Breast epithelium (tissue), 4 donors: ENCODE measurements at places on chromosomes 1 and 21.

GRCh38 chr1:205568135-205568468 is 63.6 kb downstream of the CDK18 start:
- no peak for DNase-seq

DNA sequence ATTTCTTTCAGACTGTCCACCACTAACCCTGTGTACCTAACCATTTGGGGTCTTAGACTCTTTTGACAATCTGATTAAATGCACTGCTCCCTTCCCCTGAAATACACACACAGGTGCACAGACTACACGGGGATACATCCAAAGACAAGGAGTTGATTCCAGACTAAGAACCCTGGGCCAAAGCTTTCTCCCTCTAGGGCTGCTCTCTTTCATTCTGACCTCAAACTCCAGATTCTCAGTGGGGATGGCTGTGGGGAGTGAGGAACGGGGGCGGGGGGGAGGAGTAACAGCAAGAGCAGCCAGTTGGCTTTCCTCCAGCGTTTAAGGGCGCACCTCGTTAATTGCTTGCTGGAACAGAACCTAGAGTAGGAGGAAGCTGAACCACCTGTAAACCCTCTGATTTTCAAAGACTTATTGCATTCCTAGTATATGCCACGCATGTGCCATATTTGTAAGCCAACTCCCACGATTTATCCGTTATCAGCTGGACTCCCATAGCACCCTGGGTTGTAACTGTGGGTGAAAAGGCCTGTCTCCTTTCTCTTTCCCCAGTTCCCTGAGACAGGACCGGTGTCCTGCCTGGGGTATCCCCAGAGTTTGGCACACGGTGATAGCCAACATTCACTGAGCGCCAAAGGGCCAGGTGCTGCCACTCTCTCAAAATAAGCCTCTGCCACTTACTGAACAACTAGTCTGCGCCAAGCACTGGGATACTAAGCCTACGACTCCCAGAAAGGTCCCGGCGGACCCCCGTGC is 920 bp downstream of the MTHFR start:
- DNase-seq: no peak

DNA sequence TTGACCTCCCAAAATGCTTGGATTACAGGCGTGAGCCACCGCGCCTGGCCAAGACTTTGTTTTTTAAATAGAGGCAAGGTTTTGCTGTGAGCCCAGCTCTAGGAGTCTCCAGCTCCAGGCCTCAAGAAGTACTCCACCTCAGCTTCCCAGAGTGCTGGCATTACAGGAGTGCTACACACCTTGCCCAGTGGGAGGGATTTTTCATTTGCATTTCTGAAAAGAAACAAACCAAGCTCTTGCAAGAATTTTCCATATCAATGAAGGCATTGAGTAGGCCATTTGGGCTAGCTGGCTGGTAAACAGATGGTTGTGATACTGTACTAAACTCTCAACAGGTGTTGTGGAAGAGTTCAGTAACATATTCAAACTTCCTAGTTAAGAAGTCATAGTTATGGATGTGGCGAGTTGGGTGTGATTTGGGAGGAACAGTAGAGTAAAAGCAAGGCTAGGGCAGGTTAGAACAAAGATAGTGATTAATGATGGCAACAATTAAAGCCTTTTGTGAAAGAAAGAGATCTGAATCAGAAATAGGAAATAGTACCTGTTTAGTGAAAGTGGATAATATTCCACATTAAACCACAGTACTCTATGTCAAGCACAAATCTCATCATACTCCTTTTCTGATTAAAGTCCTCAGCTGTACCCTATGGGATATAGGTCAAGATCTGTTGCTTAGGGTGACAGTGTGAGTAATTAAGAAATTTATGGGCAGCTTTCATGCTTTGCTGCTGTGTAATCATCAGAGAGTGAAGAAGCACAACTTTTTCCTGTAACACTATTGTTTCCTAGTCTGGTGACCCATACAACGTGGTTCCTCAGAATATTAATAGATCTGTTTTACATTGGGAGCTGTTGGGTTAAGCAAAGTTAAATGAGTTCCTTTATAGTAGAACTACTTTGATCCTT is 10.7 kb downstream of the AKIRIN1 start:
- no peak for DNase-seq

DNA sequence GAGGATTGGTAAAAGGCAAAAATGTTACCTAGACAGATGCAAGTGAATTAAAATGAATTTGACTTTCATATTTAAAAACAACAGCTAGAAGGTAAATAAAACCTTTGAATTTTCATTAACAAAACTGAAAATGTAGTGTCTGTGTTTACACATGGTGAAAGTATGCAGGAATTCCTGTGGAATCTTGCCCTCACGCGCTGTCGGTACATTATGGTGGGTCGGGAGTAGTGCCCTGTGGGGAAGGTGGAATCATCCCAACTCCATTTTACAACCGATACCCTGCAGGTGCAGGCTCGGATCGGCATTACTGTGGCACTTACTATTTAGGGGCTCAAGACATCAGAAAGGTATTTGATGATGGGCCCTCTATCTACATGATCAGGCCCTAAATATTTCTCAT is 197.2 kb upstream of the MAP1LC3C start:
- no peak for DNase-seq

- peak; percentile 74 for DNase-seq
Observed at GRCh38 chr1:228697207-228698016, 37.9 kb upstream of the RHOU start.

DNA sequence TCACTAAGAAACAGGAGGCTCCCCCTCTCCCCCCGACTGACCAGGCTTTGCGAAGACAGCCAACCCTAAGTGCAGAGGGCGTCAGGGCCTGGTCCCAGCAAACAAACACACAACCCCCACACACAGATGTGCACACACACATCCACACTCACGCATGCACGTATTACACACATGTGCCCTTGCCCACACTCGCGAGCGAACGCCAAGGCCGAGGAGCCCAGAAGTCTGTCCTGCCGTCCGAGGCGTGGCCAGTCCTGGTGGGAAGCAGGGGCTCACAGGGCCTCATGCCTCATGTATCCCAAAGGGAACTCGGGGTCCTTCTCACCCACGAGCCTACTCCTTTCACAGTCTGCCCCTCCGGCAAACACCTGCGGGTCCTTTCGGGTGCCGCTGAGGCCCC is 2.0 kb downstream of the SDF4 start:
- DNase-seq: no peak

DNA sequence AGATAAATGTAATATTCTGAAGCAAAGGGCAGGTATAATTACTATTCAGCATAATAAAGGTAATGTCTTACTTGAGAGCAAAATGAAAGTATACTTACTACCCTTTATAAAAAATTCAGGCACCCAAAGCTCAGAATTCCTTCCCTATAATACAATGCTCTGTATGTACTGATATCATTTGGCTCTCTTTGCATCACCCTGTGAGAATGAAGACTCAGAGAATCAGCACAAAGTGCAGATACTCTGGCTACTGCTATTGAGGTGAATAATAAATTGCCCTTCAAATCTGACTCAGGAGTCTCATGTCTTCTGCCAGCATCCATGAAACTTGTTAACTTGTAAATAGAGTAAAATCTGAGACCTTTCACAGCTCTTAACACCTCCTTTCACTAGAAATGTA is 108.5 kb upstream of the KCTD3 start:
- no peak for DNase-seq

DNA sequence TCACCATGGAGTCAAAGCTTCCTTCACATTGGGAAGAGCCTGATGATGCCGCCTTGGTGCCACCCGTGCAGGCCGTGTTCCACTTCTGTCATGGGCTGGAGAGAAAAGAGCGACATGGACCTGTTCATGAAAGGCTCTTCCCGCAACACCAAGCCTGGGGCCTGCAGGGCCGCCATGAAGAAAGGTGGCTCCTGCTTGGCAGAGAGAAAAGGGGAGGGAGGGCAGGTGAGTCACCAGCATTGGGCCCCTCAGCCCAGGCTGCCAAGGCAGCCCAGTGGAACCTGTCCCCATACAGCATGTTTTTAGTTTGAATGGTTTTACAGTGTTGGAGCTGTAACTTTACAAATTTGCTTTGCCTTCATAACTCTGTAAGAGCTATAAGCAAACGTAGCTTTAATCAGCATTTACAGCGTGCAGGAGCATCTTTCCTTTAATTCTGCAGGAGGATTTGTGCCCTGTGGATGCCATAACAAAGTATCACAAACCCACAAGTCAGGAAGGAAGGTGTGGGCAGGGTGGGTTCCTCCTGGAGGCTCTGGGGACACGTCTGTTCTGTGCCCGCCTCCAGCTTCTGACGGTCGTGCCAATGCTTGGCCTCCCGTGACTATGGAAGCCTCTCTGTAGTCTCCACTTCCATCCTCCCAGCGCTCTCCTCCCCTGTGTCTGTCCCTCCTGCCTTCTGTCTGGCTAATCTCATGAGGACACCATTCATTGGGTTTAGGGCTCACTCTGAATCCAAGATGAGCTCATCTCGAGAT is 49.1 kb downstream of the RIPK4 start:
- DNase-seq: no peak

DNA sequence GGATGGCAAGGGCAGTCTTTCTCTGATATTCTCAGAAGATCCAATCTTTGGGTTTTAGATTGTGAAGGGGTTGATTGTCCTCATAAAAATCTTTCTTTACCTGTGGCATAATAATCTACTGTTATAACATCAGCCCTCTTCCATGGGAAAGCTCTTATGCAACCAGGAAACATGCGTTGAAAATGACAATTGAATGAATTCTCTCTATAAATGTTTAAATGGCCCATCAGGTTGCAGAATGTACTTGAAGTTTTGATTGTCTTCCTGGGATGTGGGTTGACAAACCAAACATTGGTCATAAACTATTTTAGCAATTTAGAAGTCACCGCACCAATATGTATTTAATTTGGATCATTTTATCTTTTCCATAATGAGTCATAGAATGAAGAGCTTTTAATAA is 31.7 kb upstream of the ITLN1 start:
- DNase-seq: no peak

- DNase-seq: peak; percentile 74
Observed at GRCh38 chr1:1359664-1360468, 1.5 kb upstream of the MXRA8 start.

GRCh38 chr1:17648457-17649145 is 106.5 kb upstream of the ACTL8 start:
- DNase-seq: peak; percentile 26

DNA sequence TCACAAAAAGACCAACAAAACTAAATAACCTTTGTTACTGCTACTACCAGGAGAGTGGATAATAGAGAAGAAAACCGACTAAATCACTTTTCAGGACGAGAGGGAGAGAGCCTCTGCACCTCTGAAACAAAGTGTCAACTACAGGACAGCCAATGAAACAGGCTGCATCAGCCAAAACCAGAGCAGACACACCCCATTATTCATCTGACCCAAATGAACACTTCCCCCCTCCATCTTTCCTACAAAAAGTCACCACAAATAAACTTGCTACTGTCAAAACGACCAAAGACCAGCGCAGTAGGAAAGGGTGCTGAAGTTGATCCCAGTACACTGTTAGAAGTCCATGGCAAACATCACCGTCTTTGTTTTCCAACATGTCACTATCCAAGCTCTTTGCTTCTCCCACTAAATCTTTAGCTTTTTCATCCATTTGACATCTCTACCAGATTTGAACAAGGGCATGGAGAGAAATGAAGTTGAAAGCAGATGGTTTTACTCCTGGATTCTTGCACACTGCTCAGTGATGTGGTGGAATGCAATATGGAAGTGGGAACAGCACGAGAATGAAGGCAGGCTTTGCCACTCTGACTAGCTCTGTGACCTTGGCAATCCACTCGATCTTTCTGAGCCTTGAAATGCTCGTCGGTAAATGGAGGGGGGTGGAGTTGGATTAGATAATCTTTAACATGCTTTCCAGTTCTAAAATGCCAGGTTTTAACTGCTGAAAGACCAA is 20.5 kb downstream of the DSTYK start:
- no peak for DNase-seq

DNA sequence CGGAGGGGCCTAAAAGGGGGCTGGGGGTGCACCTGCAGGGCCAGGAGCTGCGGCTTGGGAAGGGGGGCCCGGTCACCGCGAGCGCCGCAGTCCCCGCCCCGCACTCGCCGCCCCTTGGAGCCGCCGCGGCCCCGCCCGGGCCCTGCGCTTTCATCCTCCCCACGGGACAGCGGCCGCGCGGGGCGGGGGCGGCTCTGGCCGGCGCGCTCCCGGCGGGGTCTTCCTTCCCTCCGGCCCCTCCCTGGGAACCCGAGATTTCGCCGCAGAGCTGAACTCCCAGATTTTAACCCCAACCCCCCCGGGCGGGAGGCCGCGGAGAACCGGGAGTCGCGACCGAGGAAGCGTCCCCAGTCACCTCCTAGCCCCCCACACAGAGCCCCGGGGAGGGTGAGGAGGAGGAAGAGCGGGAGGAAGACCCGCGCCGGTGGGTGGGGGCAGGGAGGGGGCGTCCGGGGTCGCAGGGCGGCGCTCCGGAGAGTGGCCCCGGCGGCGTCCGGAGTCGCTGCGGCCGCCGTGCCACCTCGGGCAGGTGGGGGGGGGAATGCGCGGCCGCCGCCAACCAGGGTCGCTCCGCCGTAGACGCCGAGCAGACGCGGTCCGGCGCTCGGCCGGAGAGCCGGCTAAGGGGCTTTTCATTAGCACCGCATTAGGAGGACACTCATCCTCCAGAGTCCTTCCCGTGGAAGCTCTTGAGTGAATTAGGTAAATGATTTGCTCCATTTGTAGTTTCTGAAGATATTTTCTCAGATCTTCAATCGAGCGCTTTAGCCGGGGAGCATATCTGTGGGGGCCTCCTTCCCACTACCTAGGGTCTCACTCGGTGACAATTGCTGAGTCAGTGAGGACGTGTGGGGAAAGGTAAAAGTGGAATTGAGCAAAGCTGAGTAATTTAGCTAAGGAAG is 31.6 kb upstream of the NFIA start:
- DNase-seq: no peak

DNA sequence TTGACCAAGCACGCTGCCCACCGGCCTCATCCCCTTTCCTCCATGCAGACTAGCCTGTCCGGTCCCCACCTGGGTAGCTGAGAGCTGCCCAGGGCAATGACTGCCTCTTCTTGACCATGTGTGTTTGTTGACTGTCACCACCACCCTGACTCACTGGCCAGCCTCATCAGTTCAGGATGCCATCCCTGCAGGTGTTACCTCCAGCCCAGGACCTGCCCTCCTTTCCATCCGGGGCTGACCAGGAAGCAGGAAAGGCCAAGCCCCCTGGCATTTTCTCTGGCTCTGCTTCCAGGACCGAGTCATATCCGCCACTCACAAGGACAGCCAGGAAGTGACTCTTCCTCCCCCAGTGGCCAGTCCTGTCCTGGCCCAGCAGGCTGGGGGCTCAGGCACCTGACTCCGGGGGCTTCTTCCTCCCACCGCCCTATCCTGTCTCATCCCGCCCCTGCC is 17.1 kb downstream of the EPHA2 start:
- DNase-seq: no peak

GRCh38 chr1:183230413-183230812 is 44.3 kb downstream of the LAMC2 start:
- DNase-seq: no peak
